Left ventricle myocardium inferior (tissue), 1 donor: ENCODE measurements at places on chromosomes 6 and 20. TPM values are rescaled to one million over a fixed set of nuclear protein-coding genes. Genes with fewer than 3 reads are reported as not detected.

- no peak for DNase-seq
Observed at GRCh38 chr6:147793871-147794643, 285.6 kb downstream of the SAMD5 start.

RPP21 gene
- total RNA-seq: 25.7 TPM

CASS4 gene
- 0.47 TPM for total RNA-seq

DUSP15 gene
- 5.1 TPM for total RNA-seq

GRCh38 chr20:38747495-38748096 lies 664 bp upstream of the ACTR5 start:
- DNase-seq: no peak

DNA sequence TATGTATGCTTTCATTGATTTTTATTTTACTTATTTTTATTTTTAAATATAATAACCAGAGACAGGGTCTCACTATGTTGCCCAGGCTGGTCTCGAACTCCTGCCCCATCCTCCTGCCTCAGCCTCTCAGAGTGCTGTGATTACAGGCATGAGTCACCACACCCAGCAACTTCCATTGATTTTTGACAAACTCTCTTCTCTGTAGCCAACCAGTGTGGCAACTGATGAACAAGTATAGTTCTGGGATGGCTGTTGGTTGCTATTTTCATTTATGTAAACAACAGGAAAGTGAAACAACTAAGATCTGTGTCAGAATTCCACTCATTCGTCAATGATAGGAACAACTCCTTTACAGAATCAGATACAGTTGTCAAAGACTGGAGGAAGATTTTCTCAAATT lies 356.7 kb upstream of the JARID2 start:
- DNase-seq: no peak

POU5F1 gene
- 0.69 TPM for total RNA-seq

- DNase-seq: no peak
Observed at GRCh38 chr6:169082817-169083507, 170.7 kb downstream of the THBS2 start.

GRCh38 chr6:11804135-11804534 lies 25.5 kb upstream of the ADTRP start:
- no peak for DNase-seq

TMEM151B gene
- not detected for total RNA-seq

DNA sequence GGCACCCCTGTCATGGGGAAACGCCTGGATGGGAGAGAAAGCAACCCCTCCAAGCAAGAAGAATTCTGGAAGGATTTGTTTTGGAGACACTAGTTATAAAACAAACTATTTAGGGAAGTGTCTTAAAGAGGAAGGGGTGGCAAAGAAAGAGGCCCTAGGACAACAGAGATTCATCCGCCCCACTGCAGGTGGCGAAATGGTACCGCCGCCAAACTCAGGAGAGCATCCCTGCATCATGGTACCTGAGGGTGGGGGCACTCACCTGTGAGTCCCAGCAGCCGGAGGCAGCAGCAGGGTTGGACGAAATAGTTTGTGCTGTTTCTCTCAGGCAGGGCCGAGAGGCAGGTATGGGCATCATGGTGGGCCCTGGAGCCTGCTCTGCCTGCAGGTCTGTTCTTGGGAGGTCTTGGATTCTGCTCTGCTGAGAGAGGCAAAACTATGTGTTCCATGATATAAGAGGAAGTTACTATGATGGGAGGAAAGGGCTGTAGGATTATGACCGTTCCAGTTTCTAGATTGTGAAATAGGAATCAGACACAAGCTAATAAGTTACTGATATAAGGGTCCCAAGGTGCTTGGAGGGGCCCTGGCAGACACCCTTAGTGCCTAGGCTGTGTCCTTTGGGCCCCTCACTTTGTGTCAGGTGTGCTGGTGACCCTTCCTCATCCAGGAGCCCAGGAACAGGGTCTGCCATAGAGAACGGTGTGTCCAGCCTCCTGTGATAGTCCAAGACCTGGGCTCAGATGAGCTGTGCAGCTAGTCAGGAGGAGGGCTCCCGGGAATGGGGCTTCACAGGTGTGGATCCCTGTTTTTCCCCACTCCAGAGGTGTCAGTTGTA lies 20.4 kb downstream of the SIRPD start:
- DNase-seq: peak; percentile 16

DNA sequence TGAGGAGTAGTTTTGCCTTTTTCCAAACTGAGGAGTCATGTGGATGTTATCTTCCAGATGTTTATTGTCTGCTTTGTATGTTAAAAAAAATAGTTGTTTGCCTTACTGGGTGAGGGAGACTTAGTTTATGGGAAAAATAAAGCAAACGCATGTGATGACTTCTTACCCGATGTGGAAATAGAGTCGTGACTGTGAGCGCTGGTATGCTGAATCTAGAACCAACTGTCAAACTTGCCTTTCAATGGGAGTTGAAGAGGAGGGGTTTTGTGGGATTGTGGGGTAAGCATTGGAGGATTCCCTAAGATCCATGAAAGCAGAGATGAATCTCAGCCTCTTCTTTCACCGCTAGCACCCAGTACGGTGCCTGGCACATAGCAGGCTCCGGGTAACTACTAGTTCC lies 5.3 kb downstream of the DCBLD1 start:
- no peak for DNase-seq

DNA sequence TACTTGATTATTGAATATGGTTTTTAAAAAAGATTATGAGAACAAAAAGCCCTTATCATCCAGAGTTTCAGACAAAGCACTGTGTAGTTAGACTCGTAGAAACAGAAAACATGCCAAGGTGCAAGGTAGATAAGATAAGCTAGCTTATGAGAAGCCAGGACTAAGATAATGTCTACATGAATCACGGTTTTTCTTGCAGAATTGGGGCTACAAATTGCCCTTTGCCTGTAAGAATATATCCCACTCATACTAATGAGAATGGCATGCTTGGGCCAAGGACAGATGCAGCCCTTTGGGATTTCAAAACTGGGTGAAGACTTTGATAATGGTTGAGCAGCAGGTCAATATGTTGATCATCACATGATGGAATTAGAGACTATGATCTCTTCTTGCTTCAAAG lies 165.3 kb upstream of the PREP start:
- DNase-seq: no peak

DNA sequence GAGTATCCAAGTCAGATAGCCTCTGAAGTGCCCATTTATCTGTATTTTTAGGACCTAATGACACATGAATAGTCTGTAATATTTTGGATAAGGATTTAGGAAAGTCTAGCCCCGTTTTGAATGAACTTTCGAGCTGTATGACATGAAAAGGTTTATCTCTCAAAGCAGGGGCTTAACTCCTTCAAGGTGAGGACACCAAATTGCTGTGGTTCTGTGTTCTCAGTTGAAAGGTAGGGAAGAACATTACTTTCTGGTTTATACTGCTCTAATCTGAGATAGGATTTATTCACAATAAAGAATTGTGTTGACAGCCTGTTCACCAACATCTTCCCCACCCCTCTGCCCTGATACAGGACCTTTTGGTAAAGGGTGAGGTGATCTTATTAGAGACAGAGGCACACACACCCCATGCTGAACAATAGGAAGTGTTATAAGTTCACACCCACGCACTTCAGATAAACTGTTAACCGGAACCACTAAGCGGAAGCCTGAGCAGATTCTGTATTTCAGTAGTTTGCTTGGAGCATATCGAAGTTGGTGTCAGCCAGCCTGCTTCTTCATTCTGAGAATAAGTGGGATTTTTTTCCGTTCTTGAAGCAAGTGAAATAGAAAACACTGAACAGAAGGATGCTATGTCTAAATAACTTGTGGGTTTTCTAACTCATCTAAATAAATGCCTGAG lies 223.3 kb downstream of the TMEM242 start:
- no peak for DNase-seq

DNA sequence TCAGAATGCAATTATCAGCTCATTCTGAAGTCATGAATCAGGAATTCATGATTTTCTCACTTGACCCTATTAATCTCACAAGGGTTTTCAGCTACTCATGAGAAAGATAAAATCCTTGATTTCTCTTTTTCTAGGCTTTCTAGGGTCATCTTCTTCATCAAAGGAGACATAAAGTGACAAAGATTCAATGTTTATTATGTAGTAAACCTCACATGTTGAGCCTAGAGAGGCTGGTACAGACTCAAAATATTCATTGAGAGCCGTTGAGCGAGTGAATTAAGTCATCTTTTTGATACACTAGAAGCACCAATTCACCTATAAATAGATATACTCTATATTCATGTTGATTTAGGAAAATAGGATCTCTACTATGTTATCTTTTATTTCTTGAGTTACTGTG lies 104.8 kb upstream of the TRAF3IP2 start:
- no peak for DNase-seq

EPPIN gene
- not detected for total RNA-seq

DNA sequence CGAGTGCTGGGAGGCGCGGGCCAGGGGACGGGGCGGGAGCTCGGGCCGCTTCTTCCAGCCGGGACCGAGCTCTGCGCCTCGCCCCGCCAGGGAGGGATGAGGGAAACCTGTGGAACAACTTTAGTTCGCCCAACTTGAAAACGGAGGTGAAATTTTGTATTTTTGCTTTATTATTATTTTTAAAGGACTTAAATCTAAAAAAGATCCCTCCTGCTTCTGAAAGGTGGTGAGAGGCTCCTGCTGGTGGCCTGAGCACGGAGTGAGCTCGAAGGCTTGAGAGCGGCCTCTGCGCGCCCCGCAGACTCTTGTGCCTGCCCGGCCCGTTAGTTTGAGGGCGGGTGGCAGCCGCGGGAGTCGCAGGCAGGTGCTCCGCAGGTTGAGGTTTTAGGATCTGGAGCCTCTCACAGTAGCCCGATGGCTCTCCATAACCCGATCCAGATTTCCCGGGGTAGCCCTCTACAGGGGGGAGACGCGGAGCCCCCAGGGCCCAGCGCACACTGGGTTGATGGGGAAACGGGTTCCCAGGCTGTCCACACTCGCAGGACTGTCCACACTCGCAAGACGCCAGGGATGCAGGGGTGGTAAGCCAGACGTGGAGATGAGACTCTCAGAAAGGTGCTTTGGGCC lies 46.2 kb upstream of the SUPT3H start:
- DNase-seq: peak; percentile 22

GRCh38 chr20:50112512-50113419 lies at the start of gene UBE2V1:
Gene UBE2V1 (minus strand): TSS chr20:50113150. CDS start chr20:50113128, 22 bp downstream.
- DNase-seq: peak; percentile 92
